ENCODE measurements at places on chromosomes 5 and 9.

DNA sequence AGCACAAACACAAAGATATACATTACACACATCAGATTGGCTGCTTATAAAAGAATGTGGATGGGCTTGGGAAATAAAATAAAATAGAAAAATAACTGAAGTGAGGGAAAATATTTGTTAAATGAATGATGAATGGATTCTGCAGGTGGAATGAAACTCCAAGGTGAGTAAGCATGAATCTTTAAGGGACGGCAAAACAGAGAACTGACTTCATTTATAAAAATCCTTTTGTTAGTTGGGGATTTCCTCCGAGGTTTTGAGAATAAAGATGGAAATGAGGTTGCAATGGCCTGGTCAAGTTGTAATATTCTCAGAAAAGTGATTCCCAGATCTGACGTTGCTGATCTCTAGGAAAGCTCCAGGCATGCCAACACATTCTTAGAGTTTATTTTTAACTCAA, 20.9 kb upstream of the SEMA6A start:
- no peak for DNase-seq

DNA sequence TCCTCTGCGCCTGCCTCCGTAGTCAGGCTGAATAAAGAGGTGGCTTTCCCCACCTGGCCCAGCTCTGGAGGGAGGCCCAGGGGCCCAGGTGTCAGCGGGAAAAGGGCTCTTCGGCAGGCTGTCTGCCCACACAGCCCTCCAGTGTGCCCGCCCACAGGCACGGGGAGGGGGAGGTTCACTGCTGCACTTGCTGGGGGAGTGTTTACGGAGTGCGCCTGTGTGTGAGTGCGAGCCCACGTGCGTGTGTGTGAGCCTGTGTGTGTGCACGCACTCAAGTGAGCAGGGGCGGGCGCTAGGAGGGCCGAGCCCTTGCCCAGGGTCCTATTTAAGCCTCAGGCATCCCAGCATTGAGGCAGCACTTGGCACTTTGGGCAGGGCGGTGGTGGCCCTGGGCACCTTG, 10.9 kb downstream of the DNLZ start:
- no peak for DNase-seq

DNA sequence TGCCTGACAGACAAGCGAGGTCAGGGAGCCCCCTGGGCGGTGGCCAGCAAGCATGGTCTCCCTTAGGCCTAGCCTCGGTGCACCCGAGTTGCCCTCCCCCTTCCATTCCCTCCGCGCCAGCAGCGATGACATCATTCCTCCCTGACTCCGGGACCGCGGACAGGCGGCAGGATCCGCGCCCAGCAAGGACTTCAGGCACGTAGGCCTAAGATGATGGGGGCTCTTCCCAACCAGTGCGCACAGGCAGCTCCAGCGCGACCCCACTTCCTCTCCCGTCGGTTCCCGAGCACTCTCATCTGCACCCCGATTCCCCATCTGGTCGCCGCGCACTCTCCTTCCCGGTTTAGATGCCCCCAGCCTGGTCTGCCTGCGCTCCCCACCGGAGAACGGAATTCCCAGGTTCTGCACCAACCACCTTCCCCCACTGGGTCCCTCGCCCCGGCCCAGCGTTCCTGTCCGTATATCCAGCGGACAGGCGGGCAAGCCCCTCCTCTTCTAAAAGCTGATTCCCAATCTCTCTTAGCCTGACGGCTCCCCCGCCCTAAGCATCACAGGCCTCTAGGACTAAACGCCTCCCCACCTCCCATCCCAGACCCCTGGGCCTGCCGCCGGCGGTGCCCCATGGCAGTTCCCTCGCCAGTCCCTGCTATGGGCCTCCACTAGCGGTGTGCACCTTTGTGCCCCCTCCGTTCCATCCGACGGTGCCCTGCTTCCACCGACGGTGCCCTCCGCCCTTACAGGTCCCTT, 931 bp downstream of the FAM219A start:
- no peak for DNase-seq

DNA sequence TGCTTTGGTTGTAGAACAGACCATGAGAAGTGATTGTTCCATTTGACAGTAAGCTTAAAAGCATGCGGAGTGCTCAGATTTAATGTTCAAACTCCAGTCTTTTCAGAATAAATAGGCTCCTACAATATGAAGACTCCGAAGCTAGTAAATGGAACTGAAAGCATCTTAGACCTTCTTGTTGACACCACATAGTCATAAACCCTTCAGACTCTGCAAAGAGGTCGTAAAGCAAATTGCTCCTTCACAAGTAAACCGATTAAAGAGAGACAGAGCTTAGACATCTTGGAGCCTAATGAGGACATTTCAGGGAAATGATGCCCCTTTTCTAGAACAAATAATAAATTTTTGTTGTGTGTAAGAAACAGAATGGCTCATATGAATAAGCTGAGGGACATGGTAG, 511.0 kb upstream of the RIOK2 start:
- DNase-seq, result no peak

GRCh38 chr9:13857521-13857920, 456.4 kb downstream of the NFIB start:
- DNase-seq, result no peak

- no peak for DNase-seq
These were observed 318.9 kb downstream of the ICE1 start for GRCh38 chr5:5741418-5741817.

DNA sequence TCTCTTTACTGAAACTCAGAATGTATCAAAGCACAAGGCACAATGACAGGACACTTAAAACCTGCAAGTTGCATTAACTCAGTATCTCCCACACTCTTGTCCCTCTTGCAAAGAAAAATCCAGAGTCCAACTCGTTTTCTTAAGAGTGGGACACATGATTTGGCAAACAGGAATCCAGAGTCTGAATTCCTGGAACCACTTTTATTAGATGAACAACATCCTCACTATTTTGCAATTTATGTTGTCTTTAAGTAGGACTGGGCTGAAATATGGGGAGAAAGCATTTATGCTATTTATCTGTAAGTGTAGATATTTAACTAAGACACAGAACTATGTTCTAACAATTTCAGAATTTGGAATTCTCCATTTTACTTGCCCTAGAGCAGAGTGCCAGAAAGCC, 69.1 kb downstream of the ABCA1 start:
- DNase-seq, result no peak

DNA sequence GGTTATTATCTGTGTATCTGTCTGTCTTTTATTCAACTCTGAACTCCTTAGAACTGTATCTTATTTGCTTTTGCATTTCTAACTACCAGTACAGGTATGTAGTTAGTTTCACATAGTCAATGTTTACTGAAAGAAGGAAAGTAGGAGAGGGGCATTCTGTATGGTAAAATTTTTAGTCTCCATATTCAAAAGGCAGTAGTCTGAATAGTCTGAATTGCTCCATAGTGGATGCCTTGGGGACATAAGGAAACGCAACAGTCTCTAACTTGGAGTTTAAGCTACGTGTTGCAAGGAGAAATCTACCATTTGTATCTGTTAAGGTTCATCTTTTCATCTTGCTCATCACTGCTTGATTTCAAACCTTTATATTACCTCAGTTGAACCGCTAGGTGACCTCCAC, 26.2 kb downstream of the RASGRF2 start:
- DNase-seq, result no peak

- DNase-seq, result no peak
These were observed 116.5 kb upstream of the OTULINL start for GRCh38 chr5:14465116-14465515.

- DNase-seq, result no peak
These were observed 24.7 kb upstream of the RNU6ATAC start for GRCh38 chr9:134189145-134189469.

GRCh38 chr5:114387433-114387832, 25.6 kb downstream of the KCNN2 start:
- no peak for DNase-seq

DNA sequence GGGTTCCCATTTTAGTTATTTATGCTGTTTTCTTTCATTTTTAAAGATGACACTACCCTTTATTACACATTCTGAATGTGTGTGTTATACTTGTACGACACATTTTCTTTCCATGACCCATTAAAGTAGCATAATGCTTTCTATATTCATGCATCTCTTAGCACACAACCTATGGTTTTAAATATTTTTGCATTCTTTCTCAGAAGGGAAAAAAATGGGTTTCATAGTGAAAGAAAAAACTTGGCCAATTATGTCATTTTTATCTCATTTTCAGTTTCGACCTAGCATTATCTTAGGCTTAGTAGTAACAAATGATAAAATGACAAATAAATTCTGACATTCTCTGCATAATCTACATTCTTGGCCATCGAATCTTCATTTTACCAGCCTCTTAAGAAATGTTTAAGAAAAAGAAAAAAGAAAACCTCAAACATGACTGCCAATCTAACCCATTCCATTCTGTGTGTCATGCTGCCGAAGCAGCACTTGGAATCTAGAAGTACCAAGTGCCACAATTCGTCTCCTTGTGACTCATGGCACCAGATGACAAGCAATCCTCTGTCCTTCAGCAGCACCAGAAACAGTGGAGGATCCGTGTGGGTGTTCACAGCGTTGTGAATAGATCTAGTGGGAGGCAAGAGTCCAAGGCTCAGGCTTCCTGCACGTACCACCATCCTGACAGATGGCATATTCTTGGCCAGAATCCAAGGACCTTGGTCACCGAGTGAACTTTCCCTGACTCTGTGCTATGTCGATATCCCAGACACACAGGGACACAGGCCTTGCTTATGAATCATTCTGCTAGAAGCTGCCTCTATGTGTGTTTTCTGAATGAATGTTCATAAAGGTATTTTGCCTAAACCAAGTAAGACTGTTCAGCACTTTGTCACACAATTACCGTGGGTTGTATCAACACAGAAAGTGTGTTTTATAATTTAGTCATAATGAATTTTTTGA, 502.7 kb downstream of the NR2F1-AS1 start:
- no peak for DNase-seq

DNA sequence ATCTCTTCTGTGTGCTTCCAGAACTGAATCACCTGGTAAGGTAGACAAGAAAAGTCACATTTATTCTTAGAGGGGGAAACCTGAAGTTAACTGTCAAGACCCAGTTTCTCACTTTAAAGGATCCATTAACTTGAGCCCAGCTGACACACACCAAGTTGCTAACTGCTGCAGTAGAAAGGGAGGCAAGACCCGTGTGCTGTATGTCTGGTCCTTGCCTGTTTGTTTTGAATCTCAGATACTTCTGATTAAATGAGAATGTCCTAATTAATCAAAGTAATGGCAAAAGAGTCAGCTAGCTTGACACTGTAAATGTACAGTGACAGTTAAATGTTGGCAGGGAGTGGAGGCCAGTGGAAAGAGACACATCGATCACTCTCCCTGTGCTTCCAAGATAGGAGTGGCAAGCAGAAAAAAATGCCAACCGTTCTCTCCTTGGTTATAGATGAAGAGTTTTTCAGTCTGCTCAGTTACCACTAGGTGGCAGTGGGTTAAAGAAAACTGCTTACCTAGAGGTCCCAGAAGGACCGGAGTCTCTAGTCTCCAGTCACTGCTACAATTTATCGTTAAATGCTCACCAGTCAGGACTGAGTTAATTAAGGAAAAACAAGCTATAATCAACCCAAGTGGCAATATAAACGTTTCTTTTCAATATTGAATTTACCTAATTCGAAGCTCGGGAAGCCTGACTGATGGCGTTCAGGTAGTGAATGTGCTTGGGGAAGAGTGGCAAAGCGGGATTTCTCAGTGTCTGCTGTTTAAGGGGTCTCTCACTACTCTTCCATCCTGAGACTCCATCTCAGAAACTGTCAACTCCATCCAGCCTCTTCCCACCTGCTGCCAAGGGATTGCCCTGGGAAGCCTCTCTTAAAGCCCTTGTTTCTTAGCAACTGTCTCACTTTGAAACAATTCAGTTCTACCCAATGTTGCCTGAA, 18.4 kb downstream of the LSM11 start:
- no peak for DNase-seq
